CD8-positive, alpha-beta memory T cell (primary cell): ENCODE measurements at places on chromosomes 1 and 21.
A peak's percentile ranks its signal among the peaks of the same experiment; 100 is the strongest.

- no peak for DNase-seq
Measured at GRCh38 chr1:227942716-227943261, 4.9 kb downstream of the WNT9A start.

DNA sequence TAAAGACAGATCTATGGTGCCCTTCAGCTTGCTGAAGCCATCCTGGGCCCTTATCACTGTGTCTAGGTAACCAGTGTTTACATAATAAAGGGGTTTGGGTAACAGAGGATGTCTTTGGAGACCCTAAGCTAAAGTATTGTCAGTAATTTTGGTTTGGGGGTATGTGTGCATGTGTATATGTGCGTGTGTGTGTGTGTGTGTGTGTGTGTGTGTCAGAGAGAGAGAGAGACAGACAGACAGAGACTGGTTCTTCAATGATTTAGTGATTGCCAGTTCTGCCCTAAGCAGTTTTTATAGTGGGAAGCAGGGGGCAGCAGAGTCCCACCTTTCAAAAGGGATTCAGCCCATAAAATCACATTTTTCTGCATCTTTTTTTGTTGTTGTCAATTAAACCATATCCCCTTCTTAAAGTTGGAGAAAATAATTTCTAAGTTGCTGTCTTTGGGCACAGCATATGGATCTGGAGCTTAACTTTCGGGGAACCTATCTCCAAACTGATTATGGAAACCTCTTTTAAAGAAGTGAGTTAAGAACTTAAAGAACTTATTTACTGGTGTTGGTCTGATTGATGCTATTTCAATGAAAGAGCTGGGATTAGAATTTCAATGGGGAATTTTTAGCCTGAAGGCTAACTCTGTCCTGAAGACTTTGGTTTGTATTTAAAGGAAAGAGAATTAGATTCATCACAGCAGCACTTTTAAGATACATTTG, 51.1 kb downstream of the ZNF326 start:
- no peak for DNase-seq

DNA sequence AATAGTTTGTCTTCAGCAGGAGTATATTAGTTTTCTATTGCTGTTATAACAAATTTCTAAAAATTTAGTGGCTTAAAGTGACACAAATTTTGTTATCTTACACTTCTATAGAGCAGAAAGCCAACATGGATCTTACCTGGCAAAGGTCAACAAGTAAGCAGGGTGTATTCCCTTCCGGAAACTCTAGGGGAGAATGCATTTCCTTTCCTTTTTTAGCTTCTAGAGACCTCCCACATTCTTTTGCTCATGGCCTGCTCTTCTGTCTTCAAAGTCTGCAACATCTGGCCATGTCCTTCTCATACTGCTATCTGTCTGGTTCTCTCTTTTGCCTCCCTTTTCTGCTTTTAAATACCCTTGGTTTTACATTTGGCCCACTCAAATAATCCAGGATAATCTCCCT, 242.6 kb downstream of the ZNF648 start:
- DNase-seq = no peak

GRCh38 chr1:236759252-236759859, 35.7 kb upstream of the MTR start:
- peak; percentile 33 for DNase-seq

DNA sequence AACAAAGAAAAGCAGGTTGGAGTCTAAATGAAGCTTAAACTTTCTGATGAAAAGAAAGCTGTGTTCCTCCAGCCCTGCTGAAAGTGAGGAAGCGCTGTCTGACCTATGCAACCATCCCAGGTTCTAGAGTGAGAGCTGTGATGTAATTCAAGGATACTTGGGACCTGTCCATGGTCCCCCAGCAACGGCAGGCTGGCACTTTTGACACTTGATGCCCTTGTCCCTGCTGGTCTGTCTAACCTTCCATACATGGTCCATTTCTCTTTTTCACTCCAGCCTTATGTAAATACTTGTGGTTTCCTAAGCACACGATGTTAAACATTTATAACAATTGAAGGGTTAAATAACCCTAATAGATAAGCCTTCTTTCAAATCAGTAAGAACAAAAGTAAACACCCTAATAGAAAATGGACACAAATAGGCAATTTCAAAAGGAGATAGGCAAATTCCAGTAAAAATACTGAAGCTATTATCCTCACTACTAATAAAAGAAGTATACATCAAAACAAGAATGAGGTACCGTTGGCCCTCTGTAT, 17.7 kb upstream of the KDM4A start:
- DNase-seq = no peak

DNA sequence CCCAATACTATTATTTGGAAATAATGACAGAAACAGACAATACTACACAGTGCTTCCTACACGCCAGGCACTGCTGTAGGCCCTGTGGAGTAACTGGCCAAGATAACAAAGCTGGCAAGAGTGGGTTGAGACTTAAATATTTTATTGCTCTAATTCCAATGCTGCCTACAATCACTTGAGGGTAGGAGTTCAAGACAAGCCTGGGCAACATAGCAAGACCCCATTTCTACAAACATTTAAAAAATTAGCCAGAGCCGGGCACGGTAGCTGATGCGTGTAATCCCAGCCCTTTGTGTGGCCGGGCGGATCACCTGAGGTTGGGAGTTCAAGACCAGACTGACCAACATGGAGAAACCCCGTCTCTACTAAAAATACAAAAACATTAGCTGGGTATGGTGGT, 9.3 kb upstream of the PABPC4 start:
- no peak for DNase-seq

DNA sequence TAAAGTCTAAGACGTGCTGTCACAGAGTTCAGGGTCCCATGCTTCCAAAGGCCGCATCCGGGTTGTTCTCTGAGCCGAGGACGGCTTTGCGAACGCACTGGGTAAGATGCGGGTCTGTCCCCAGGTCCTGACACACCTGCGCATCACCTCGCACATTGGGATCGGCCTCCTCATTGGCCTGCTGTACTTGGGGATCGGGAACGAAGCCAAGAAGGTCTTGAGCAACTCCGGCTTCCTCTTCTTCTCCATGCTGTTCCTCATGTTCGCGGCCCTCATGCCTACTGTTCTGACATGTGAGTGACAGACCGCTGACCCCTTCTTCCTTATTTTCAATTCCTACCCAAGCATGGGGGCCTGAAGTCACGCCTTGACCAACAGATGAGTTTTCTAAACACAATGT, 25.3 kb downstream of the TFF3 start:
- no peak for DNase-seq

DNA sequence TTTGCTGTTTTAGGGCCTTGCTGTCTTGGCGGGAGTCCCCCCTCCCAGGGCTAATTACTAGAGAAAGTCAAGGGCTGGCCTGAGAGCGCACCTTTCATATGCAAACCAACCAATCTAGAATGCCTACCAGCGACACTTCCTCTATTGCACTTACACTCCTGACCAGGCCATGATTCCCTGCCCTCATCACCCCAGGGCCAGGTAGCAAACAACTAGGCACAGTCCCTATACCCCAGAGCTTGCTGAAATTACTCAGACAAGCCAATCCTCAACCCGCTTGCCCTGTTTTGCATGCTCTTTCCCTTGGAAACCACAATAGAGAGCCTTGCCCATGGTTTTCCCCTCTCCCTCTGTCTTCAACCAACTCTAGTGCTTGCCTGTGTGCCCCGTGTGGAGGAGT, 70.3 kb downstream of the URB2 start:
- no peak for DNase-seq

- DNase-seq = no peak
Measured at GRCh38 chr1:160410406-160411005, 10.1 kb downstream of the VANGL2 start.

DNA sequence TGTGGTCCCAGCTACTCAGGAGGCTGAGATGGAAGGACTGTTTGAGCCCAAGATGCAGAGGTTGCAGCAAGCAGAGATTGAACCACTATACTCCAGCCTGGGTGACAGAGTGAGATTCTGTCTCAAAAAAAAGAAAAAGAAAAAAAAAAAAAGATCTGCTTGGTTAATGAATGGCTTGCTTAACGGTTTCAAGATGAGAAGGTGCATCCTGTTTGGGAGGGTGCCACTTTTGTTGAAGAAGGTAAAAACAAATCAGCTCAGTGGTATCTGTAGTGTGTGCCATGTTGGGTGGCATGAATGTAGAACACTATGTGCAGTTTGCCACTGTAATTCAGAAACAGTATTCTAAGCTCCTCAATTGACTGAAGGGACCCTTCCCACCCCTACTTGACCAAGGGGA, 94.9 kb upstream of the ETV3 start:
- DNase-seq = no peak

DNA sequence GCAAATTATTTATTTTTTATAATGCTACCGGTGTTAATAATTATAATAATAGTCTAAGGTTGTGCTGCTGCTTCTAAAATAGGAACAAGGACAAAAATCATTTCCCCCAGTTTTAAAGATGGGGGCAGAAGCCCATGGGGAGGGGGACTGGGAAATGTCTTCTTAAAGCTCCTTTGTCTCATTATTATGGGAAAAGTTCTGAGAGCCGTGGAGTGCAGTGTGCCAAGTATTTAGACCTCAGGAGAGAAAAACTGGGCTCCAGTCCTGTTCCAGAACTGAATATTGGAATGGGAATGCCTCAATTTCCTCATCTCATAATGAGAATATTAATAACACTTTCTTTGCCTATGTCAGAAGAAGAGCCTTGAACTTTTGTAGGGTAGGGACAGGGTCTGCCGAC, 40.9 kb upstream of the ATF3 start:
- DNase-seq = no peak

DNA sequence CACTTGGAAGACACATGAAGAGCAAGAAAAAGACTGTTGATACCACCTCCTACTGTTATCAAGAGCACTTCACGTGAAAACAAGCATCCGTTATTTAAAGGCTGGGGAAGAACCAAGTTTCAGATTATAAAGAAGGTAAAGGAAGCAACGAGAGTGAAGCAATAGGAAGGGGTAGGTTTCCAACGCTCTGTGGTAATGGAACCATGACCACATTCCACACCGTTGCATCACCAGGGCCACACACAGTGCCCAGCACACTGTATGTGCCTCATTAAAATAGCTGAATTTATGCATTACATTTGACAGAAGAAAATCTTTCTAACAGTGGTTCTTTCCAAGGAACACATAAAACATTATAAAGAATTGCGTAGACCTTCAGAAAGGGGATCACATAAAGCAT, 435.8 kb downstream of the MRPL39 start:
- no peak for DNase-seq

- DNase-seq = no peak
Measured at GRCh38 chr1:208137193-208137592, 107.0 kb downstream of the PLXNA2 start.

- no peak for DNase-seq
Measured at GRCh38 chr1:37932759-37933158, 14.1 kb downstream of the INPP5B start.

DNA sequence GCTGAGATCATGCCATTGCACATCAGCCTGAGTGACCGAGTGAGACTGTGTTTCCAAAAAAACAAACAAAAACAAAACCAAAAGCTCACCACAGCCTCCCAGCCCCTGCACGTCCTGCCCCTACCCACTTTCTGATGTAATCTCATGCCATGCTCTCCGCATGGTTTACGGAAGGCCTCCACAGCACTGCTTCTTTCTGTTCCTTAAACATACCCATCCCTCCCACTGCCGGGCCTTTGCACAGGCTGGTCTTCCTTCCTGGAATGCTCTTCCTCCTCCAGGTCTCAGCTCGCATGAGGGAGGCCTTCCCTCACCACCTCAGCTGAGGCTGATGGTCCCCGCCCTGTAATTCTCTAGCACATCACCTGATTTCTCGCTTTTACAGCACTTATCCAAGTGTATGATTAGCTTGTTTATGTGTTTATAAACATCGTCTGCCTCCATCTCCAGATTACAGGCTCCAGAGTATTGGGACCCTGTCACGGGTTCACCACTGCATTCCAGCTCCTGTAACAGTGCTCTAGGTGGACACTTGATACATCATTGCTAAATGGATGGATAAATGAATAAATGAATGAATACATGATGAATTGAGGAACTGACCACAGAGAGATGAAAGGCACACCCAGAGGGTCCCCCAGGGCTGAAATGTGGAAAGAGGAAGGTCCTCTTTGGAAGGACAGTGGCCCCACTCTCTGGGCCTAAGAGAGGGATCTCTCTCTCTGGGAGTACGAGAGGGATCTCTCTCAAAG, 22.1 kb downstream of the TCEA3 start:
- DNase-seq = no peak

GRCh38 chr1:157311730-157312081, 173.5 kb upstream of the ETV3 start:
- DNase-seq = no peak

GRCh38 chr1:239719642-239720258, 333.4 kb downstream of the CHRM3 start:
- DNase-seq = peak; percentile 1

GRCh38 chr1:153968000-153968363, 280 bp downstream of the CREB3L4 start:
- no peak for DNase-seq

GRCh38 chr1:187264995-187265602, 436.4 kb downstream of the PLA2G4A start:
- no peak for DNase-seq

- no peak for DNase-seq
Measured at GRCh38 chr1:184472136-184472535, 85.3 kb downstream of the C1orf21 start.

DNA sequence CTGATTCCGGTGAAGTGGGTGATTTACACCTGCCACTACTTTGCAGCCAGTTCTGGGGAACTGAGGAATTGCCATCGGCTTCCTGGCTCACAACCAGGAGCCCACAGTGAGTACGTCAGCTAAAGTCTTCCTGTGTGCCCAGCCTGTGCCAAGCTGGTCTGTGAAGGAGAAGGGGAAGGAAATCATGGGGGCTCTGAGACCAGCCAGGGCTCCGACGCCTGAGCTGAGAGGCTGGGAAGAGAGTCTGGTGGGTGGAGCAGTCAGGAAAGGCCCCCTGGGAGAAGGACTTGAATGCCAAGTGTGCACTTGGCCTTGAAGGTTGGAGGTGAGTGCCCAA, 1.2 kb downstream of the LURAP1 start:
- no peak for DNase-seq

DNA sequence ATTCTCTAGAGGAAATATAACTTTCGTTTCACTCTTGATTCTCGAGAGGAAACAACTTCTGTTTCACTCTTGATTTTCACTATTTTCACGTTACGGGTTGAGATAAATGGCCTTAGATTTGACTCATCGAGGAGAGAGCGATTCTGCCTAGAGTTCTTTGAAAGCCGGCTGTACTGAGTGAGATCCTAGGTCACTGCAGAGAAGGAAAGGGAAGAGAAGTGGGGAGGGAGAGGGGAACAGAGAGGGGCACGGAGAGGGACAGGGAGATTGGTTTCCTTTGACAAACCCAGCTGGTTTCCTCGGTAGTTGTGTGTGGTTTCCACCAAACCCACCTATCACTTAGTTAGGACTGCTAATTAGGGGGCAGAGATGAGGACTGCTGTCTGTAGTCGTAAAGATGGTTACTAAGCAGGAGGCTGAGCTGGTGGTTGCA, 21.6 kb upstream of the GPR137B start:
- no peak for DNase-seq

- DNase-seq = no peak
Measured at GRCh38 chr1:9341301-9341845, 48.7 kb downstream of the SPSB1 start.
